Activated naive CD4-positive, alpha-beta T cell treated with Interleukin-2 at 50 U/mL for 16 hours (primary cell): ENCODE measurements at places on chromosomes 2 and 18.

DNA sequence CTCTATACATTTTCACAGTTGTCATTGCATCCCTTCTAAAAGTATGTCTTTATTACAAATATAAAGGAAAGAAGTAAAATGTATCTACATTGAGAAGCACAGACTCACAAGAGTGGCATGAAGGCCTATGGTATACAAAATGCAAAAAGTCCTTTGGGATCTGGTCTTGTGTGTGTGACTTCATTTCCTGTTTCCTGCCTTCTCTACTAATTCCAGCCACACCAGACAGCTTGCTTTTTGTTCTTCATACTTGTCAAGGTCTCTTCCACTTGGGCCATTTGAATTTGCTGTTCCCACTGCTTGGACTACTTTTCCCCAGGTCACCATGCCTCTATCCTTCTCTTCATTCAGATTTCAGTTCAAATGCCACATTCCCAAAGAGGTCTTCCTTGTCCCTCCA lies 6.7 kb upstream of the PNO1 start:
- no peak for DNase-seq

DNA sequence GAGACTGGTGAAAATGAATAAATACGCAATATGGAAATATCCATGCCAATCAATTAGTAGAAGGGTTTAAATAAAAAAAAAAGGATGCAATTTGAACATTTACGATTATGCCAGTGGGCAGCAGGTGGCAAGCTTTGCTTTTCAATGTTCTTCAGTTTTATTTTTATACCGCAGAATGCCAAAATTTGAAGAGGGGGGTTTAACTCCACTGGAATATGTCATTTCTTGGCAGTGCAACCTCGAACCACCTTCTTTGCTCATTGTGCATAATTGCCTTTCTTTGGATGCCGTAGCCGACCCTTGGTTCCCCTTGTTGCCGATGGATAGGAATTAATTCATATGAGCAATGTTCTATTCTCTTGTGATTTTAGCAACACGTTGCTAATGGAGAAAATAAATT lies 88.0 kb downstream of the LTBP1 start:
- no peak for DNase-seq

GRCh38 chr2:230000118-230000841 lies 68.4 kb downstream of the SLC16A14 start:
- DNase-seq = no peak

DNA sequence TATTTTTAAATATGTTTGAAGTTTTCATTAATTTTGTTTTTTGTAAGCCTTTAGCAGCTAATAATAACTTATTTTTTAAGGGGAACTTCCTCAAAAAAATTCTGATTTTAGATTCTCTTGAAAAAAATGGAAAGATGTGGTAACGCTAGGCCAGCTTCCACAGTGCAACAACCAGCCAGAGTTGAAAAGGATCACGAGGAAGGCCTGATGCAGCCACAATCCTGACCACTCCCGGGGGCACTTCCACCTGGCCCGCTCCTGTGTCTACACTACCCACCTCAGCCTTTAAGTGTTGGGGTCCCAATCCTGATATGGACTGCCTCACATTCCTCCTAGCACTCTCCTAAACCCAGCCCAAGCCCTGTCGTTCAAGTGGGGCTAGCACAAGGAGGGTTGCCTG lies 101.1 kb downstream of the TMEM17 start:
- no peak for DNase-seq

DNA sequence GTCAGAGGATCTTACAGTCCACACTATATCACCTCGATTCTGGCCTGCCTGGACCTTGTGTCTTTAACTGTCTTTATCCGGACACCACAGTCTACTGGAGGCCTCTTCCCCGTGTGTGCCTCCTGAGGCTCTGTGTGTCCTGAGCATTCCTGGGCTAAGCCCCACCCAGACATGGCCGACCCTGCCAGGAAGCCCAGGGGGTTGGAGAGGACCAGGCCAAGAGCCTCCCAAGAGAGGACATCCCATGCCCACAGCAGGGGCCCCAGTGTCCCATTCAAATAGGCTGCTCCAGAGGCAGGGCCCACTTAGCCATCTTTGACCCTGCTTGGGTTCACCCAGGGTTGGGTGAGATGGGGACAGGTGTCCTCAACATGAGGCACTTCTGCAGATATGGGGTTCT lies 84.7 kb upstream of the OTOS start:
- DNase-seq = no peak

- no peak for DNase-seq
Measured at GRCh38 chr2:237429753-237430152, 15.8 kb upstream of the COL6A3 start.

DNA sequence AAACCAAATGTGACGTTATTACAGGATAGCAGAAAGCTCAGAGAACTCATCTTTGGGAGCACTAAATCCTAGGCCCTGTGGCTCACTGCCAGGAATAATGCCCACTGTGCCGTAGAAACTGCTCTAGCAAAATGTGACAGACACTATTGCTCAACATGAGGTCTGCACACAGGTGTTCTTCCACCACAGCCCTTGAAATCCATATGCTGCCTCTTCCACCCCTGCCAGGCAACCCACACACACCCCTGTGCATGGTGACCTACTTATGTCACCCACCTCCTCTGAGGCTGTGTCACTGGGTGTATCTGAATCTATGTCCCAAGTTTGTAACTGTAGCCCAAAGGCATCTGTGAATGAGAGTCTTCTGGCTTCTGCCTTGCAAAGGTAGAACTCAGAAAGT lies 66.1 kb upstream of the MBOAT2 start:
- no peak for DNase-seq

GRCh38 chr18:49024804-49025421 lies 74.1 kb upstream of the SMAD7 start:
- no peak for DNase-seq

DNA sequence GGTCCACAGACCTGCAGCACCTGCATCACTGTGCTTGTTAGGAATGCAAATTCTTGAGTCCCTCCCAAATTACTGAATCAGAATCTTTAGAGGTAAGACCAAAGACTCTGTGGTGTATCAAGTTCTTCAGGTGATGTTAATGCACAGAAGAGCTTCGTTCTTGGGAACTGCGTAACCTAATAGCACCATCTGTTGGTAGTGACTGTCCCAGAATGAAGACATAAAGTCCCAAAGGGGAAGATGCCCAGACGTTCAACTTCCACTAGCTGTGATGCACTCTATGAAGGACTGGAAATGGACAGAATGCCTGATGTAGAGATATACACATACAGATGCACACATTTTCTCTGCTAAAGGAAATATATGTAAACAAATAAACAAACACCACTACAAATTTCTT lies 576.0 kb downstream of the LRP1B start:
- DNase-seq = no peak

- no peak for DNase-seq
Measured at GRCh38 chr2:100228415-100228814, 86.0 kb upstream of the AFF3 start.

DNA sequence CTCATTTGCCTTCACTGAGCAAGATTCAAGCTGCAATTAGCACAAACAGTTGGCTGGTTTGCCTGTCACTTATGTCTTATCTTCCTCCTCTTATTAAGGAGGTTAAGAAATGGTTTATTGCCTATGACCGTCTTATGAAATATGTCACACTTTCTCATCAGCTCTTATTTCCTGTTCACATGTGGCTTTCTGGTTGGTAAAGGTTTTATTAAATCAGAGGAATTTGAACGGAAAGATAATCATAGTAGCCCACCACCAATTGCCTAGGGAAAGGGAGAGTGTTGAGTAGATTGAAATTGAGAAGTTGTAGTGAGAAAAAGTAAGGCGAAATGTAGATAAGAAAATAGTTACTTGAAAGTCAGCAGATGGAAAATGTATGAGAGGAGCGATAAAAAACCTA lies 4.2 kb upstream of the IL1R1 start:
- no peak for DNase-seq

GRCh38 chr2:29834624-29835023 lies 86.8 kb downstream of the ALK start:
- DNase-seq = no peak

GRCh38 chr18:62876111-62876510 lies 160.8 kb downstream of the PHLPP1 start:
- DNase-seq = no peak

DNA sequence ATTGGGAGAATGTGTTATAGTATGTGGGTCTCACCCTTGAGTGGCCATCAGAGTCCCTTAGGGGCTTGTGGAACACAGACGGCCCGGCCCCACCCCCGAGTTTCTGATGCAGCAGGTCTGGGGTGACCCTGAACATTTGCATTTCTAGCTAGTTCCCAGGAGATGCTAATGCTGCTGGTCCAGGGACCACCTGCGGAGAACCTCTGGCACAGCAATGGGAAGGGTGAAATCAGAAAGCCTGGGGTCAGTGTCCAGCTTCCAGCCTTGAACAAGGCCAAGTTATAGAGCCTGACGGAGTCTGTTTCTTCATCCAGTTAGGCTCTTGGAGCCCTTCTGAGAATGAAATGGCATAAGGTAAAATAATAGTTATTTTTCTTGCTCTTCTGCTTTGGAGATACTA lies 126.5 kb downstream of the RGPD3 start:
- DNase-seq = no peak

GRCh38 chr2:65727816-65728215 lies 295.4 kb upstream of the SPRED2 start:
- no peak for DNase-seq

DNA sequence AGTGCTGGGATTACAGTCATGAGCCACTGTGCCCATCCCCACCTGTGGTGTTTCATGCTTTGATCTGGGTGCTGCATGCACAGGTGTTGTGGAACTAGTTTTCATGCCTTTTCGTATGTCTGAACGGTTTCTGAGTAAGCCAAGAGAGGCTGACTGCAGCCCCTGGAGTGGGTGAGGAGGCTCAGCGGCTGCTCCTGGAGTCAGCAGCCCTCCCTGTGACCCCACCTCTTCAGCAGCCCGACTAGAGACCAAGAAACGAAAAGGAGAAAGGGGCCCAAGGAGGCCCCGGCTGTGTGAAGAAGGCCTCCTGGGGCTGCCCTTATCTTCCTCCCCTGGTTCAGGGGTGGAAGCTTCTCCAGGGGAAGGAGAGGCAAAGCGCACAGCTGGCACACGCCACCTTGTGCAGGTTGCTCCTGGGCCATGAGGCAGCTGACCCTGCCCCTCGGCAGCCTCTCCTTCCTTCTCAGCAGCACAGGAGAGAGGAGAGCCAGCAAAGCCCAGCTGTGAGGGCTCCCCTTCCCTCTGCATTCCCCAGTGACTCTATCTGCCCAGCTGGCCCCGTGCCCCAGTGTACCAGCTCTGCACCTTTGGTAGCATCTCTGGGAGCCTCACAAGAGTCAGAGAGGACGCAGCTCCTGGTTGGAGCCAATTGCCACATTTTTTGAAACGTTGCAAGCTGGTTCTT lies 182.5 kb upstream of the HS6ST1 start:
- no peak for DNase-seq

- DNase-seq = no peak
Measured at GRCh38 chr2:222707102-222707688, 35.7 kb downstream of the MOGAT1 start.

GRCh38 chr18:25686960-25687500 lies 335.1 kb upstream of the ZNF521 start:
- DNase-seq = no peak

GRCh38 chr2:155022531-155022930 lies 324.0 kb downstream of the KCNJ3 start:
- no peak for DNase-seq

- no peak for DNase-seq
Measured at GRCh38 chr2:40363631-40364030, 88.3 kb downstream of the SLC8A1 start.

DNA sequence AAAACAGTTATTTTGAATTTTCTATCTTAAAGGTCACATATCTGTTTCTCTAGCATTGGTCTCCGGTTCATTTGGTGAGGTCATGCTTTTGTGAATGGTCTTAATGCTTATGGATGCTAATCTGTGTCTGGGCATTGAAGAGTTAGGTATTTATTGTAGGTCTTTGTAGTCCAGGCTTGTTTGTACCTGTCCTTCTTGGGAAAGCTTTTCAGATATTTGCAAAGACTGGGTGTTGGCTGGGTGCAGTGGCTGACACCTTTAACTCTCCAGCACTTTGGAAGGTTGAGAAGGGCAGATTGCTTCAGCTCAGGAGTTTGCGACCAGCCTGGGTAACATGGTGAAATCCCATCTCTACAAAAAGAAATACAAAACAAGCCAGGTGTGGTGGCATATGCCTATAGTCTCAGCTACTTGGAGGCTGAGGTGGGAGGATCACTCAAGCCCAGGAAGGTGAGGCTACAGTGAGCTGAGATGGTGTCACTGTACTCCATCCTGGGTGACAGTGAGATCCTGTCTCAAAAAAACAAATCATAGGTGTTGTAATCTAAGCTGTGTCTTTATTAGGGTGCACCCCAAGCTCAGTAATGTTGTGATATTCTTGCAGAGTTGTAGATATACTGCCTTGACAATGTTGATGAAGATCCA lies 82.3 kb downstream of the FAM117B start:
- no peak for DNase-seq

DNA sequence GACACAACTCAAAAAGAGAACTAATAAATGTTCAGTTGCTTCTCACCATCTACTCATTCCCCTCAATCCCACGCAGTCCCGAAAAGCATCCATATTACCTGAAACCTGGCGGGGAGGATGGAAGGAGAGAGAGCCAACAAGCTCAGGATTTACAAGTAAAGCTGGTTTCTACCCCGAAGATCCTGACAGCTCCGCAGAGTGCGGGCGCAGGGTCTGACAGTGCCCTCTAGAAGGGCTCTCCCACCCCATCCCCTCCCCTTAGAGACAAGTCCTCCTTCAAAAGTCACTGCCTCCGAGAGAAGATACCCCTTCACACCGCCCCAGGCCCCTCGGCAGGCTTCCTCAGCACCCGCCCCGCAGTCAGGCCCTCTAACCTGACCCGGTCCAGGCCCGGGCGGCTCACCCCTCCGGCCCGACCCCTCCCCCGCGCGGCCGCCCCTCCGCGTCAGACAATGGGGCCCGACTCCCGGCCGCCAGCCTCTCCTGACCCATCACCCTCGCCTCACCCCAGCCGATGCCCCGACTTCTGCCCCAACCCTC lies 550 bp downstream of the RAB1A start:
- DNase-seq = peak; percentile 44

- no peak for DNase-seq
Measured at GRCh38 chr2:120267348-120267747, 14.7 kb downstream of the RALB start.

GRCh38 chr2:32278478-32278853 lies 762 bp downstream of the YIPF4 start:
- DNase-seq = no peak

- DNase-seq = no peak
Measured at GRCh38 chr2:147869934-147870333, 25.1 kb downstream of the ACVR2A start.
